Activated CD8-positive, alpha-beta memory T cell treated with anti-CD3 and anti-CD28 coated beads for 1 hour (primary cell): ENCODE measurements at places on chromosomes 1 and 21.

GRCh38 chr1:147225193-147225730, at the start of gene FMO5:
Gene FMO5 (minus strand): TSS chr1:147225339. CDS start chr1:147225029, 310 bp downstream.
- no peak for DNase-seq

GRCh38 chr1:227372726-227373130, 54.4 kb upstream of the CDC42BPA start:
- no peak for DNase-seq

DNA sequence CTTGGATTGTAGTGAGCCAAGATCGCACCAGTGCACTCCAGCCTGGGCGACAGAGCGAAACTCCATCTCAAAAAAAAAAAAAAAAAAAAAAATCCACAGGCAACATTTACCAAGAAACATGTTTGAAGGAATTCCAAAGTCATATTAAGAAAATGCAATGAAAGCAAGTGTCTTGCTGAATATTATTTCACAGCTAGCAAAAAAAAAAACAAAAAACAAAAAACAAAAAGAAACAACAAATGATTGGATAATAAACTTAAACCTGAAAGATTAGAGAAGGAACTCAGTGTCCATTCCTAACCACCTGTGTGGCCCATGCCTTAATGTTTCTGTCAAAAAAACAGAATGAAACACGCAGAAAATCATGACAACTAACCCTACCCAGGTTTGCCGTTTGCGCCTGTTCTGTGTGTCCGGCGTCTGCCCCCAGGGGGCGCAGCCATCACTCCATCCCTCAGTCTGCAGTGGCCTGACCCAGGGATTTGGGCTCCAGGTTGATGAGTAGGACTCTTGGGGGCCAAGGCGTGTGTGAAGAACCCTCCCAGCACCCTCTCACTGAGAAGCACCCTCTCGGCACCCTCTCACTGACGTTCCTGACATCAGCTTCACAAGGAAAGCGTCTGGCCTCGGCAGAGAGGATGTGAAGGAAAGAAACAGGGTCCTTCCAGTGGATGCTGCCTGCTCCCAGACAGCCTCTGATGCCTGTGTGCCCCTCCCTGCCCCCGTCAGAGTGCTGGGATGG, 19.2 kb upstream of the PTTG1IP start:
- no peak for DNase-seq

GRCh38 chr1:95730986-95731385, 497.0 kb downstream of the RWDD3 start:
- no peak for DNase-seq

GRCh38 chr1:237124856-237125462, 83.0 kb downstream of the RYR2 start:
- no peak for DNase-seq

- DNase-seq = no peak
These were observed 672.6 kb upstream of the NEGR1 start for GRCh38 chr1:72954943-72955342.

- no peak for DNase-seq
These were observed 3.3 kb upstream of the COL8A2 start for GRCh38 chr1:36128126-36128904.

DNA sequence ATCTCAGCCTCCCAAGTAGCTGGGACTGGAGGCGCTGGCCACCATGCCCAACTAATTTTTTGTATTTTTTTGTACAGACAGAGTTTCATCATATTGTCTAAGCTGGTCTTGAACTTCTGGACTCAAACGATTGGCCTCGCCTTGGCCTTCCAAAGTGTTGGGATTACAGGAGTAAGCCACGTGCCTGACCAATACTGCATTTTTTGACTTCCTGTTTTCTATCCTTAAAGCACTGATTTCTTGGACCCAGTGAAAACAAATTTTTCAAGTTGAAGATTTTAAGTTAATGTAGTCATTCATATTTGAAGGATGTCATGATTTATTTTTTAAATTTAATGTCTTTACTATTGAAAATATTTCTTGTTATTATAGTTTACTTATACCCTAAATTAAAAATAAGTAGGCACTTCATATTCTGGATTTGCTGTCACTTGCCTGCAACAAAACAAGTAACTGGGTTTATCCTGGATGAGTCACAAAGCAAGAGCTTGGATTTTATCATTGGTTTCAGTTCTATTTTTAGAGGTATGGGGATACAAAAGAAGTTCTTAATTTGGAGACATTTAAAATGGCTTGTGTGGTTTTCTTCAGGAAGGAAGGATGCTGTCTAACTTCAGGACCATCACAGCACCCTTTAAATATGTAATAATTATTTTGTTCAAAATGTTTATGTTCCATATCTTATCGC, 2.2 kb upstream of the VPS45 start:
- DNase-seq = no peak

- no peak for DNase-seq
These were observed 11.7 kb upstream of the ENO1 start for GRCh38 chr1:8889925-8890785.

GRCh38 chr1:66246351-66247269, 287.3 kb upstream of the SGIP1 start:
- DNase-seq = no peak

DNA sequence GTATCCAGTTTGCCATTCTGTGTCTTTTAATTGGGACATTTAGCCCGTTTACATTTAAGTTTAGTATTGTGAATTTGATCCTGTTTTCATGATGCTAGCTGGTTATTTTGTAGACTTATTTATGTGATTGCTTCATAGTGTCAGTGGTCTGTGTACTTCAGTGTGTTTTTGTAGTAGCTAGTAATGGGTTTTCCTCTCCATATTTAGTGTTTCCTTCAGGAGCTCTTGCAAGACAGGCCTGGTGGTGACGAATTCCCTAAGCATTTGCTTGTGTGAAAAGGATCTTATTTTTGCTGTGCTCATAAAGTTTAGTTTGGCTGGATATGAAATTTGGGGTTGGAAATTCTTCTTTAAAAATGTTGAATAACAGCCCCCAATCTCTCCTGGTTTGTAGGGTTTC, 69.2 kb upstream of the PDC start:
- no peak for DNase-seq

DNA sequence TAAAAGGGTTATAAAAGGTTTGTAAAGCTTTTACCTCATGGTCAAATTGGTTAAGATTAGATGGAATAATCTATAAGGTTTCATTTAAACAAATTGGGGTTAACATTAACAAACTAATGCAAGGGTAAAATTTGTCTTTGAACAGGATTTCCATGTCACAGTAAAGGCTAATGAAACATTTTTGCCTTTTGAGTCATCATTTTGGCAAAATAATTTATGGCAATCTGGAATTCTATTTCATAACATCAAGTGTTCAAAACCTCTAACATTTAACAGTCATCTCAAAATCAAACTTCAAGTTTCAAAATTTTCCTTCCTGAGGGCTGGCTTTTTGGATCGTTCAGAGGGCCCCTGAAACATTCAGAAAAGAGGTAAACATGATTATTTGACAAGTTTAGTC, 6.6 kb upstream of the CD46 start:
- no peak for DNase-seq

DNA sequence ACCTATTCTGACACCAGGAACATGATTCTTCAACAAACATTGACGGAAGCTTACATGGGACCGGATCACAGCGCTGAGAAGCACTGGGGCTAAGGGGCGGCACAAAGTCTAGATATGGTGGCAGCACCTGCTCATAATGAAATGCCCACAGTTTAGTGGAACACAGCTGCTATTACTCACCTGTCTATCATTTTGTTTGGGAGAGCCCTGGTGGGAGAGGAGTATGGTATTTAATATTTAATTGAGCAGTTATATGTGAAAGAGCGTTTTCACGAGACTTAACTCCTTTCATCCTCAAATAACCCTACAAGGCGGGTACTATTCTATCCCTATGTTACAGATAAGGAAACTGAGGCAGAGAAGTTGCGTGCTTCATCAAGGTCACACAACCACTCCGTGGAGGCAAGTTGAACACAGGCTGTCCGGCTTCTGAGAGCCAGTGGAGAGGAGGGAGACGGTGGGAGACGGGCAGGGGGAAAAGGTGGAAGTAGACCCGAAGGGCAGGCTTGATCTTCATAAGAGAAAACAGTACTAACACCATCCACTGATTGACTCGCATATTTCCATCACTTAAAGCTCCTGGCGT, 790 bp upstream of the TSNAX start:
- no peak for DNase-seq

- DNase-seq = no peak
These were observed 50.6 kb downstream of the NRIP1 start for GRCh38 chr21:15014221-15014620.

DNA sequence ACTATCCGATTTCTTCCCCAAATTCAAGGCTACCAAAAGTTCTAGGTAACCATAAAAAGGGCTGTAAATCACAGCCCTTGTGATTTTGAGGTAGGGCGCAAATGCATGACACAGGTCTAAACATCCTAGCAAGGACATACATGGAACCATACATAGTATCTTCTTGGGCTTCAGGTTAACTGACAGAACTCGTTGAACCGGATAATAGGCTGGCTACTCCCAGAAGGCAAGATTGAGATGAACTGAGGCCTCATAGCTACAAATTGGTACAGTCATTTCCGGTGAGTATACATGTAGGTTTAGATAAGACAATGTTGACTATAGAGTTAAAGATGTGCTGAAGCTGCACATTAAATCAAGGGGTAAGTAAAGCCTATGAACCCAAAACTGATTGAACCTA, 27.3 kb upstream of the TP53BP2 start:
- no peak for DNase-seq

GRCh38 chr1:94014635-94015488, 105.6 kb upstream of the GCLM start:
- no peak for DNase-seq

DNA sequence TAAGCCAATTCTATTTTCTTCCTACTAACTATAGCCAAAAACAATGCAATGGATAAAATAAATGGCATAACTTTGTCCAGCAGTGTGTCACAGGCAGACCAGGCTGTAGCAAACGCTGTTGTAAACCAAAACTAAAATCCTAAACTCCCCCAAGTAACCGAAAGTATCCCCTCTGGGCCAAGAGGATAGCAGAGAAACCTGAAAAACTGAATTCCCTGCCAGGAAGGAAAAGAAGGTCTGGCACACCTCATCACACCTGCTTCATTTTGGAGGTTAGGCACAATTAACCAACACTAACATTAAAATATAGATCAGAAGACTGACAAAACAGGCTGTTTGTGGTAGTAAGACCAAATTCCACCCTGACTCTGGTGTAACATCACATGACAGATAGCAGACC, 356.8 kb upstream of the C1orf87 start:
- DNase-seq = no peak

GRCh38 chr1:96588416-96588995, 133.1 kb upstream of the PTBP2 start:
- no peak for DNase-seq

GRCh38 chr1:108345776-108346531, 102.1 kb upstream of the NBPF4 start:
- DNase-seq = no peak

GRCh38 chr21:44845418-44846223, 27.8 kb upstream of the SUMO3 start:
- DNase-seq = no peak

- DNase-seq = no peak
These were observed 56.0 kb upstream of the RAP1A start for GRCh38 chr1:111563619-111564018.

- DNase-seq = no peak
These were observed 17.0 kb downstream of the UMODL1 start for GRCh38 chr21:42088148-42088547.

- no peak for DNase-seq
These were observed 35.9 kb downstream of the HEATR1 start for GRCh38 chr1:236568285-236568894.

DNA sequence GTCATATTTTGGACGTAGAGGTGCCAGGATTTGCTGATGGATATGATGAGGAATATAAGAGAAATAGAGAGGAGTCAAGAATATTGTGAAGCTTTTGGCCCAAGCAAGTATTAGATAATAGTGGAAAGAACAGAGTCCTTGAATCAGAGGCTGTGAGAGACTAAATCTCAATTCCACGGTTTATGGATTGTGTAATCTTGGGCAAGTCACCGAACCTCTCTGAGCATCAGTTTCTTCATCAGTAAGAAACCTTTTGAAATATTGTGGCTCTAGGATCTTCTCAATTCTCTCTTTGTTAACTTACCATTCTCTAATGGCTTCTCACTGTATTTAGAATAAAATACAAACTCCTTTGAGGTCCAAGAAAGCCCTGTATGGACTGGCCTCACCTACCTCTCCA, 77.6 kb downstream of the RPS6KA1 start:
- no peak for DNase-seq

DNA sequence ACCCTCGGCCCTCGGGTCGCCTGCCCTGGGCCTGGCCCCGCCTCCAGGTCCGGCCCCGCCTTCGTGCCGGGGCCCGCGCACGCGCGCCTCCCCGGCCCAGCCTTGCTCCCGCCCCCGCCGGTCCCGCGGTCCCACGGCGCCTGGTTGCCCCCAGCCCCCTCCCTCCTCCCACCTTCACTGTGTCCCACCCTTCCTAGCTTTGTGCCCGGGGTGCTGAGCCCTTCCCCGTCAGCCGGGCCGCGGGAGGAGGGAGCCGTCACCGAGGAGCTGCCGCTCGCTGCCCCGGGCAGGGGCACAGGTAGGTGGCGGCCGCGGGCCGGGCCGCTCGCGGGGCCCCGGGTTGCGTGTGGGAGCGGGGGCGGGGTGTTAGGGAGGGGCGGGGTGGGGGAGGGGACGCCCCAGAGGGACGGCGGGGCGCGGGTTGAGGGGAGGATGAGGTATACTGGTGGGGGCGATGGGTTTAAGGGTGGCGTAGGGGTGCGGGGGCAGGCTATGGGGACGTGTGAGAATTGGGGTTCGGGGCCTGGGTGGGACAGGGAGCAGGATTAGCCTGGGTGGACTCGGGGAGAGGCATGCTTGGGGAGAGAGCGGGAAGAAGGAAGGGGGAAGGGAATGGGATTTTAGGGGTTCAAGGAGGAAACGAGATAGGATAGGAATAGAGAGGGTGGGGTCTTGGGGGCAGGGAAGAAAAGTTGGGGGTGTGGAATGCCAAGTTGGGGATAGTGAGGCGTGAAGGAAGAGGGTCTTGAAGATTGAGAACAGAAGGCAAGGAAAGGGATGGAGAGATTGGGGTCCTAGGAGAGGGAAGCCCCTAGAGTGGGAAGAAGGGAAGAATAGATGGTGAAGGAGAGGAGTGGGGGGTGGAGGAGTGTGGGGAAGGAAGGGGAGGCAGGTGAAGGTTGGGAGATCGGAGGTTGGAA, at the start of gene LRRC42:
LRRC42 (plus strand) TSS at position 99 of the 920 bp plus-strand sequence. CDS start 5,650 bp downstream, outside the sequence.
- DNase-seq = no peak

DNA sequence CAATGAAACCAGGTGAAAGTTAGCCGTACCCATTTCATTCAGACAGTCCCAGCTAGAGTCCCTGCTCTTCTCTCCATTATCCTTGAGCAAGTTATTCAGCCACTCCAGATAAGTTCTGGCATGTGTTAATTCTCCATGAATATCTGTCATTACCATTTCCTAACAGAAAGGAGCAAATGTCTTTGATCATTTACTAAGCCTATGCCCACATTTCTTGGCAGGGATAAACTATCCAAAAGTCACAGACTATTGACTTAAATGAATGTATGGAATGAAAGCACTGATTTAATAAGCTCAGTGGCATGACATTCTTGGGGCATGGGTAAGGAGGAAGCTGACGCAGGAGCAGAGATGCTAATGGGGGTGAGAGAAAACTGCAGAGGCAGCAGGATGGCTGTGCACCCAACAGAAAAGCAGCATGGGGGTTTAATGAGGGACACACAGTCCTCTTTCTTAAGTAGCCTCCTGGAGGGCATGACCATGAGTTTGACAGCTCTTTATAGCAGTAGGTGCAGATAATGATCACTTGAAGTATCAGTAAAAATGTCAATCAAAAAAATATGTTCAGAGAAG, 17.6 kb upstream of the DHCR24 start:
- DNase-seq = no peak
